Activated CD4-positive, alpha-beta T cell treated with anti-CD3 and anti-CD28 coated beads, Interleukin-2, amount 50 U/mL, for 4 hours (primary cell): ENCODE measurements at places on chromosomes 6 and 20.

DNA sequence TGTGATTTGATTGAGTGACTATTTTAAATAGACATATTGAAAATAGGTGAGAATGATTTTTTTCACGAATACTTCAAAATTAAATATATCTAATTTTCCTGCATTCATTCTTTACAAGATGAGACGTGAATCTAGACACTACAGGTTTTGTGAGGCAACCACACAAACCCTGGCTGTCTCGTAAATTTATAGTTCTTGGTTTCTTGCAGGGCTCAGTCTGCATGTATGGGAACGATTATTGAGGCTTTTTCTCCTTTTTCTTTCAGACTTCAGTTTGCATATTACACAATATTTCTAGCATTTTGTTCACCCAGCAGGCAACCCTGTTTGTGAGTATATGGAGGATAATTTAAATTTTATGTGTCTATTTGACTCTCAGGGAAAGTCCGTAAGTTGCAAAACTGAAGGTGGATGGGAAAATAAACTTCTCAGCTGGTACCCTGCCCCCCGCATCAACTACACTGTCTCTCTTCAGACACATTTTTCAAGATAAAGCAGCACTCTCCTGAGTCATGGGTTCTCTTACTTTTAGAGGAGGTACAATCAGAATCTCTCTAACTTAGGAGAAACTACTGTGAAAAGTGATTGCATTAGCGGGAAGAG is 1349.3 kb downstream of the GRIK2 start:
- no peak for DNase-seq

GRCh38 chr6:155328539-155329459 is 14.5 kb upstream of the TFB1M start:
- no peak for DNase-seq

DNA sequence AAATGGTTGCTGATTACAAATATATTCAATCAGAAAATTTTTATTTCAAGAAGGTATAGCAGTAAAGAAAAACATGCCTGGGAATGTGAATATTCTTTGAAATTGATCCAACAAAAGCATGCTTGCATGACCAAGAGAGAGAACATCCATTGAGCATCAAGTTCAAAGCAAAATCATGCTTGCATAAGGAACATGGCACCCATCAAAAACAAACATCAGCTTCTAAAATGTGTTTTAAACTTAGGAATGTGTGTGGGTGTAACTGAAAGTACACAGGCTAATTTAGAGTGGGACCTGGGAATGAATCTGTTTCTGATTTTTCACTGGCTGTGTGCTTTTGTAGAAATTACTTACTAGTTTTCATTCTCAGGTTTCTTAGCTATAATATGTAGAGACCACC is 5.6 kb downstream of the SLC17A5 start:
- DNase-seq = no peak

DNA sequence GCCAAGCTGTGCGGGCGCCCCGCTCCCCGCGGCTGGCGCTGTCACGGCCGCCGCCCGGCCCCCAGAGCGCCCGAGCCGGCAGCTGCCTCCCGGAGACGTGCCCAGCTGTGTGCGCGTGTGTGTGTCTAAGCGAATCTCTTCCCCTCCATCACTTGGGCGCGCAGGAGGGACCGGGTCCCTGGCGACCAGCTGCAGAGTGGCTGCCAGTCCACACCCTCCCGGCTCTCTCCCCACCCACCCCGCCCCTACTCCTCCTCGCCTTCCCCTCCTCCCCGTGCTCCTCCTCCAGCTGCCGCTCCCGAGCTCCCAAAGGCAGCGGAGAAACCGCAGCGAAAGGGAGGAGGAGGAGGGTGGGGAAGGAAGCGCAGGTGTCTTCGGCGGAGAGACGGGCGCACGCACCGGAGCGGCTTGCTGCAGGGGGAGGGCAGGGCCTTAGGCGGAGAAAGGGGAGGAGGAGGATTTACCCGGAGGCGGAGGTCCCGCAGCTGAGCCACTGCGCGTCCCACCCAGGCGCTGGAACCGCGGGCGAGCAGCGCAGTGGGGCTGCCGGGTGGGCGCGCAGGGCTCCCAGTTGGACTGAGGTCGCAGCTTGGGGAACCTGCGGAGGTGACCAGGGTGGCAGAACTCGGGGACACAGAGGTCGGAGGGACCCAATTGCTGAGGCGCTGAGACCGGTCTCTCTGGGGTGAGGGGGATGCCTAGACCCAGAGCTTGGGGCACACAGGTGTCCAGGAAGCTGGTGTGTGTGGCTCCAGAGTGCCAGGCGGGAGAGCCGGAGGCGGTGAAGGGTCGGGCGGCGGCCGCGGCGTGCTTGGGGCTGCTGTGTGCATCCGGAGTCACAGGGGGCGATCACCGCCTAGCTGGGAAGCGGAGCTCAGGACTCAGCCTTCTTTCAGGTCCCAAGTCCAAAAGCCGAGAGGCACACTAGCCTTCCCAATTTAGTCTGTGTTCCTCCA is at the start of gene HS3ST5:
HS3ST5 (minus strand) TSS at position 198 of the 956 bp plus-strand sequence. CDS start 280,178 bp downstream, outside the sequence.
- DNase-seq = no peak

DNA sequence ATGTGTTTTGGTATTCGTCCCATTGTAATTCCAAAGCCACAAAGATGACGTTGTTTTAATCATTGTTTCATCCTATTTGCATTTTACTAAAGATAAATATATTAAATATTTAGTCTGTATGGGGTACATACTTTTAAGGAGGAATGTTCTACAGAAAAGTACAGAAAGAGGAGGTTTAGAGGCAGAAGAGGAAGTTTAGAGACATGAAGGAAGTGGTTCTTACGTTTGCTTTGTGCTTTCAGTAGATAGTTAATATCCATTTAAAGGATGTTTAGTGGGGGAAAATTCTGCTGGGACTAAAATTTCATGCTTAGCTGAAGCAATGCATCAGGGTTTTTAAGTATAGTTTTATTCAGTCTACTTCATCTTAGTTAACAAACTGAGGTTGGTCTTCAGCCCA is 116.6 kb downstream of the CRYBG1 start:
- DNase-seq = no peak

GRCh38 chr6:67252663-67253062 is 1382.4 kb upstream of the ADGRB3 start:
- DNase-seq = no peak

DNA sequence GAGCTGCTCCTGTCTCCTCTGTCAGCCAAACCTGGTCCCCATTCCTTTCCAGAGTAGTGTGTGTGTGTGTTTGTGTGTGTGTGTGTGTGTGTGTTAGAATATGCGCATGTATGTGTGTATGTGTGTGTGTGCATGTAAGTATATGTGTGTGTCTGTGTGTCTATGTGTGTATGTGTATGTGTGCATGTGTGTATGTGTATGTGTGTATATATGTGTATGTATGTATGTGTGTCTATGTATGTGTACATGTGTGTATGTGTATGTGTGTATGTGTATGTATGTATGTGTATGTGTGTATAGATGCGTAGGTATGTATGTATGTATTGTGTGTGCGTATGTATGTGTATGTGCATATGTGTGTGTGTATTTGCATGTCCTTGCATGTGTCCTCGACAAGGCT is 79.5 kb downstream of the AGPAT4 start:
- DNase-seq = no peak

- DNase-seq = no peak
Measured at GRCh38 chr6:144155529-144155928, 5.2 kb downstream of the STX11 start.

DNA sequence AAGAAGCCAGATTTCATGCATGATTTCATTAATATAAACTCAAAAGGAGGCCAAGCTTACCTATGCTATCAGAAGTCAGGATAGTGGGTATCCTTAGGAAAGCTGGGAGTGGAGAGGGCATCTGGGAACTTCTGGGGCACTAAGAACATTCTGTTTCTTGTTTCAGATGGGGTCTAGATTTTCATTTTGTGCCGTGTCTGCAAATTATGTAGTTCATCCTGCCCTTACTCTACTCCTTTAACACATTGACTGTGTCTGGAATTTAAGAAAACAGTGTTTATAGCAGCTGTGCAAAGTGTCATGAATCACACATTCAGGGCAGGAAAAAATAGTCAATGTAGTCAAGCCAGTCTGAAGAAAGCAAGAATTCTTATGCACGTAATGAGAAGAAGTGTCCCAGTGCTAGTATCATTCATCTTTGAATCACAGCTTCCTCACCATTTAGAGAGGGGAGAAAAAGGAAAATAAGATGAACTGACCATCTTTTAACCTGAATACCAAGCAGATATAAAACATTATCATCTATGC is 11.6 kb upstream of the SPTLC3 start:
- no peak for DNase-seq

DNA sequence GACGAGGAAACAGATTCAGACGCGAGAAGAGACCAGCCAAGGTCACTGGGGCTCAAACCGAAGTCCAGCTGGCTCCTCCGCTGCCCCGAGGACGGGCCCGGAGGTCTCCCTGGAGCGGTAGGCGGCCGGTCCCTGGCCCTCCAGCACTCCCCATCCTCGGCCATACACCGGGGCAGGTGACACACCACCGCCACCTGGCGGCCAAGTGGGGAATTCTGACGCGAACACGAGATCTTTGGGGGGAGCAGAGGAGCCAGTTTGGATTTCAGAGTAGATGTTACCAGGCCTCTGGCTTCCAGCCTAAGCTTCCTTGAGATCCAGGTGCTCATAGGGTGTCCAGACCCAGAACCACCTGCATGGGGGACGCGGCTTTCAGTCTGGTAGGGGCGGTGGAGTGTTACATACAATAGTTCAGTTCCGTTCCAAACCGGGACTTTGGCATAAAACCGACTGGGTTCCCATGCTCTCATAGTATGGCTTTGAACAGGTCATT is 16.1 kb downstream of the BPIFB1 start:
- peak; percentile 69 for DNase-seq

DNA sequence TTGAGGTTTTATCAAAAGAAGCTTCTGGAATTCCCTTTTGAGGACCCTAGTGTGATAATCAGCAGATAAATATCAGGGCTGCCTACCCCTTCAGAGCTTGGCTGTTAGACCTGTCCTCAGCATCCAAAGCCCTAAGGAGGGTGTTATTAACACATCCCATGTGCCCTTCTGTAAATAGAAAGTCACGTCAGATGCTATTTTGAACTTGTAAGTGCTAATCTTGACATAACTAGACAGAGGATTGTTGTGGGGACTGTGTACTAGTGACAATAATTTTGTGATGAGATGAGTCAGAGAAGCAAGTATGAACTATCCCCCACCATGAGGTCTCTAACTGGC is 4.9 kb upstream of the LAMA4 start:
- DNase-seq = no peak

DNA sequence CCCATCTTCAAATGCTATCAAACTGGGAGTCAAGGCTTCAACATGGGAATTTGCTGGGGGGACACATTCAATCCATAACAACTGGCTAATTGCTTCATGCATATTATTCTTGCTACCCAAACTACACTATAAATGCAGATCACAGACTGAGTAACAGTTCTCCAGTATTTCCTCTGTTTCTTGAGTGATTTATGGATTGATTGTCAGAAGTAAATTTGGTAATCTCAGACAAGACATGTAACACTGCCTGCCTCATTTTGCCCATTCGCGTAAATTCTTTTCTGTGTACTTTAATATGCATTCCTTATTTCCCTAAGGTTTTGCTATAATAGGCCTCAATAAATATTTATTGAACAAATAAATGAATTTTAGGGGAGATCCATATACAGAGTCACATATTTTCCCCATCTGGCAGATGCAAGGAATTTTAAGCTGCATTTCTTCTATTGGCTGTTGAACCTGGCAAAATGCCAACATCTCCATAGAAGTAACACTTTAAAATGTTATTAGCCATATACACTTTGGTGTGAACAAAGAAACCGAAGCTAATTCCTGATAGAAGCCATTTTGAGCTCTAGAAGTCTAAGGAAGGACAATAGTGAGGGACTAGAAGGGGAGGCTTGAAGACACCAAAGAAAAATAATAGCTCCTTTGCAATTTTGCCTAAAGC is 98.2 kb downstream of the QRSL1 start:
- DNase-seq = no peak

DNA sequence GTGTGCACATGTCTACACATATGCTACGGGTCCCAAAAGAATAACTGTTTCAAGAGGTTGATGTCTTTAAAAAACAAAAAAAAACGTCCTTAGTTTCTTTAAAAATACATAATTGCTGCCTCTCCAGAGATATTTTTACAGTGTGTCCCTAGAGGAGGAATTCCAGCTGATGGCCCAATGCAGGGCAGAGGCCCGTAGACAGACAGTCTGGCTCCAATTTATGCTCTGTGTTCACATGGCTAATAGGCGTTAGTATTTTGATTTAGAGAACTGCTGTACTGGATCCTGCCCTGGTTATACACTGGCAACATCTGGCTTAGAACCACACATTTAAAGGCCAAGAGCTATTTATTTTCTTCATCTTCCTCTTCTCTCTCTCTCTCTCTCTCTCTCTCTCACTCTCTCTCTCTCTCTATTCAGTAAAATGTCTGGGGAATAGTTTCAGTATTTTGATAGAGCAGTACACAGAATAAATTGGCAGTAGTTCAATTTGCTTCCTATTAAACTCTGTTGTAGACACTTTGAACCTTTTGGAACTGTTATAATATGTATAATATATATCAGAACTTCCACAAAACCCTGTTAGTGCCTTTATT is 260.6 kb downstream of the EYA4 start:
- no peak for DNase-seq

GRCh38 chr6:139027620-139028182 is 844 bp upstream of the ABRACL start:
- DNase-seq = peak; percentile 21

GRCh38 chr20:23358563-23358906 is 3.4 kb upstream of the GZF1 start:
- no peak for DNase-seq

- DNase-seq = no peak
Measured at GRCh38 chr6:163324326-163324687, 90.2 kb upstream of the QKI start.

- DNase-seq = no peak
Measured at GRCh38 chr6:144104488-144104887, 9.1 kb upstream of the SF3B5 start.

- no peak for DNase-seq
Measured at GRCh38 chr20:39259010-39259803, 297.1 kb downstream of the DHX35 start.

GRCh38 chr20:63541371-63541770 is 4.2 kb upstream of the PTK6 start:
- no peak for DNase-seq

GRCh38 chr6:36839749-36840431 is 646 bp upstream of the CPNE5 start:
- DNase-seq = peak; percentile 39

- no peak for DNase-seq
Measured at GRCh38 chr6:35363293-35363750, 21.0 kb downstream of the PPARD start.

GRCh38 chr20:38725931-38726803 is 1.9 kb downstream of the SLC32A1 start:
- no peak for DNase-seq

GRCh38 chr20:34680586-34681175 is 3.8 kb upstream of the PIGU start:
- no peak for DNase-seq

DNA sequence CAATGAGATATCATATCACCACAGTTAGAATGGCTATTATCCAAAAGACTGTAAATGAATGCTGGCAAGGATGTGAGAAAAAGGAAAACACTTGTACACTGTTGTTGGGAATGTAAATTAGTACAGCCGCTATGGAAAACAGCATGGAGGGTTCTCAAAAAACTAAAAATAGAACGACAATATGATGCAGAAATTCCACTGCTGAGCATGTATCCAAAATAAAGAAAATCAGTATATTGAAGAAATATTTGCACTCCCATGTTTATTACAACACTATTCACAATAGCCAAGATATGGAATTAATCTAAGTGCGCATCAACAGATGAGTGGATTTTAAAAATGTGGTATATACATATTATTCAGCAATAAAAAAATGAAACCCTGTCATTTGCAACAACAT is 898.9 kb upstream of the MAN1A1 start:
- DNase-seq = no peak
